Stimulated activated CD4-positive, alpha-beta T cell treated with anti-CD3 and anti-CD28 coated beads, Interleukin-2, amount 100 ng/mL, for 4 hours (primary cell): ENCODE measurements at places on chromosomes 2 and 18.

DNA sequence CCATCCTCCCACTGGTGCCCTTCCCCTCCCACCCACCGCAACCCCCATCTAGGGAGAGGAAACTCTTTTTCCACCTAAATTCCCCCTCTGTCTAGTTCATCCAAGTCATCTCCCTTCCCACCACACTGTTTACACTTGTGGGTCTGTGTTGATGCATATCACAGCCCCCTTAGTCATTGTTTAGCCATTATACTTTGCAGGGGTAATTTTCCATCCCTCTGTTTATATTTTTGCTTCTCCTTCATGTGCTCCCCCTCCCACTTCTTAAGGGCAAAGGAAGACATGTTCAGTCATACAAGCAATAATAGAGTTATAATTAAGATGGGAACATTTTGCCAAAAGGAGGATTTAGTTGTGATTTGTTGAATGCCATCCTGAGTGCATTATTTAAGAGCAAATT is 187.8 kb upstream of the TNP1 start:
- no peak for DNase-seq

- no peak for DNase-seq
These were observed 510.1 kb downstream of the TDRD15 start for GRCh38 chr2:21633911-21634310.

- peak; percentile 62 for DNase-seq
These were observed 19.1 kb downstream of the CAPG start for GRCh38 chr2:85390941-85391669.

- no peak for DNase-seq
These were observed 322.1 kb upstream of the THUMPD2 start for GRCh38 chr2:40101131-40101575.

DNA sequence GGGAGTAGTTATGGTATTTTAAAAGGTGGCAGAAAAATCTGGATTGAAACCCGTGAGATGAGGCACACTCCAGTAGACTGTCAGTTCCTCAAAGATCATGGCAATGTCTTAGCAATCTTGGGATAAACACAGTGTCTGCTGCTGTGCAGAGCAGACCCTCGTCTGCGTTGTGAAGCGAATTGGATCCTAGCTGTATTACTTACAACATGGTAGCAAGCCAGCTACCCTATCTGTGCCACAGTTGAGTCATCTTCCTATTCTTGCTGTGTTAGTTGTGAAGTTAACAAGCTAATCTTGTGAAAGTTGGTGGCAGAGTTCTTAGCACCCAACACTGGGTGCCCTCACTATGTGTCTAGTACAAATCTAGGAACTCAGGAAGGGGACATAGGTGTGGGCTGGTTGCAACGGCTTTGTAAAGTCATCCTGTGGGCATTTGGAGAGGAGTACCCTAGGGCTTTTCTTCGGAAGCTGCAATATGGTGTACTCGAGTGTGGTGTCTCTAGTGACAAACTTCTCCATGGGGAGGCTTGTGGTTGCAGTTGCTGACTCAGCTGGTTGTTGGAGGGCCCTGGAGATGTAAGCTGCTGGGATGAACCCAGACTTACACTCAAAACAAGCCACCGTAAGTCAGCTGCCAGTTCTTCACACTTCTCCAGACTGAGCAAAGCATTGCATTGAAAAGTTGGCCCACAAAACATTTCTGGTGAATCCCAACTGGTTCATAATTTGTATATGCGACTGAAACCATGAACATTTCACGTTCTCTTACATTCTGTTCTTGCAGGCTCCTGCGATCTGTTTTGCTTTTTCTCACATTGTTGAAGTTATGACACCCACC is 61.5 kb downstream of the ADCYAP1 start:
- DNase-seq: no peak

DNA sequence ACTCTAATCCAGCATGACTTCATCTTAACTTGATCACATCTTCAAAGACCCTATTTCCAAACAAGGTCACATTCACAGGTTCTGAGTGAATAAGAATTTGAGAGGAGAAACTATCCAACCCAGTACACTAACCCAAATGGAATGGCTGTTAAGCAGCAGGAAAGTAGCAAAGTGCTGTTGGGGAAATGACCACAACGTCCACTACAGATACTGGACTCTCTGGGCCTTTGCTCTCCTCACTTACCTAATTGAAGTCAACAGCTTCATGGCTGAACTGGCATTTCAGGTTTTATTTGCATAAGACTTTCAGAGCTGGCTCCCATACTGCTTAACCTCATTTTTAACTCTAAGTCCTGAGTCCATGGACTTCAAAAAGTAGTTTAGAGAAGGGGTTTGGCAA is 38.0 kb upstream of the ACVR2A start:
- DNase-seq: no peak

DNA sequence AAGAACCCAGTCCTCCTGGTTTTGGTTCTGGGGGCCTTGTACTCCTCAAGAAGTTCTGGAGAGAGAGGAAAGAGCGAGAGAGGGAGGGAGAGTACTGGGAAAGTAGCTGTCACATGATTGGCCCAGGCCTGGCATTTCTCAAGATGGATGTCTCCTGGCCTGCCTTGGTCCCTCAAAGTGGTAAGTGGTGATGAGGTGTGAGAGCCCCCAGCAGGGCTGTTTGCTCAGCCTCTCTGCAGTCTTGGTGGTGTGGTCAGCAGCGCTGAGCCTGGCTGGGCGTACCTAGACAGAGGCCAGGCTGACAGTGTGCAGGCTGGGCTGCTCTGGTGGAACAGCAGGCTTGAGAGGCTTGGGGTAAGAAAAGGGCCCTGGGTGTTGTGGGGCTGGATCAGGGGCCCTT is 2.5 kb downstream of the SPEG start:
- DNase-seq: no peak

DNA sequence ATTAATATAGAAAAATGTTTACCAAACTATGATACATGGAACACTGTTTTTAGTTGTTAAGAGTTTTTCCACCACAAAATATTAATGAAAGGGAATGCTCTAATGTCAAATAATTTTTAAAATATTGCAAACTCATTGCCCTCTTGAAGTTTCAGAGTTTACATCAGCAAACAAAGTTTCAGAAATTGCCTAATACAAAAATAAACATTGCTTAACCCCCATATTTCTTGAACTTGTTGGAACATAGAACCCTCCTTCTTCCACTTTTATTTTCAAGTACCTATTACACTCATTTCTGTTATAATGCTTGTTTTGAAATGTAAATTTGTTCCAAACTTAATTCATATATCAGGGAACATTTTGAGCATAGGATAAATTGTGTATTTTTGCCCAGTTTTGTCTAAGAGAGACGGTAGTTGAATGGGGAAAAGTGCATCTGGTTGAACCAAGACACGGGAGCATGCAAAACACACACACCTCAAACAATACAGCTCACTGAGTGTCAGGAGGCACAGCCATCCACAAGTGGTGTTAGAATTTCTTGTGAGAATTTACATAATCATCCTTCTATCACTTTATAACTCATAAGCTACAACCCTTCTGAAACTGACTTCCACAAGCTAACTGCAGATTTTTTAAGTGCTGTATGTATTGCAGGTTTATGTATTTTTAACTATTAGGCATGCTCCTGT is 5.3 kb upstream of the MC4R start:
- no peak for DNase-seq

DNA sequence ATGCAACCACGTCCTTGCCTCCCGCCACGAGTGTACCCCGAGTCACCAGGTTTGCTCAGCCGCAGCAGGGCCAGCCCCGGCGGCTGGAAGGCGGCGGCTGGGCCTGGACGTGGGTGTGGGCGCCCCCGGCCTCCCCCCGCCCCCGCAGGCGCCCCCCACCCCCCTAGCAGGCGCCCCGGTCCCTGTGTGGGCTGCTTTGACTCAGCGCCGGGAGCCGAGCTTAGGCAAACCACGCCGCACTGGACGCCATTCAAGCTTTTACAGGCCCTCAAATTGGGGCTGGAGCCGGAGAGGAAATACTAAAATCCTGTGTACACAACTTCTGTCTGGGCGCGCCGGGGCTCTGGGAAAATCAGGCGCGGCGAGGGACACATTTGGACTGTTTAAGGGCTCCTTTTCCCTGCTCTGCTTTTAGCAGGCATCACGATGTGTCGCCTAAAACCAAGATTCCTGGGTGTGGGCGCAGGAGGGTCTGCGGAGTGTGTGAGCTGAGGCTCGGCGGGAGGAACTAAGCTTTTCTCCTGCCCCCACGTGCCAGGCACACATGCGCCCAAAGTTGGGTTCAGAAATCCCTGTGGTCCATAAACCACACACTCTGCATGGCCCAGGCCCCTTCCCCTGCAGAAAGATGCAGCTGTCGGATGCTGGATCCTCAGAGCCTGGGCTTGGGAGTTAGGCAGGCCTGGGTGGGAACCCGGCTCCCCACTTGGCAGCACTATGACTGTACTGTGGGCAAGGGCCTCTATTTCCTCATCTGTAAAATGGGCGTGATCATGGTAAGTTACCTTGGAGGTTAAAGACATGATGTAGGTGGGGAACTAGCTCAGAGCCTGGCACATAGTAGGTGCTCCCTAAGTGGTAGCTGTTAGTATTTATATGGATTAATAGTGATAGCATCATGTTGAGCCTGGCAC is 57.6 kb downstream of the ATOH8 start:
- DNase-seq: no peak

DNA sequence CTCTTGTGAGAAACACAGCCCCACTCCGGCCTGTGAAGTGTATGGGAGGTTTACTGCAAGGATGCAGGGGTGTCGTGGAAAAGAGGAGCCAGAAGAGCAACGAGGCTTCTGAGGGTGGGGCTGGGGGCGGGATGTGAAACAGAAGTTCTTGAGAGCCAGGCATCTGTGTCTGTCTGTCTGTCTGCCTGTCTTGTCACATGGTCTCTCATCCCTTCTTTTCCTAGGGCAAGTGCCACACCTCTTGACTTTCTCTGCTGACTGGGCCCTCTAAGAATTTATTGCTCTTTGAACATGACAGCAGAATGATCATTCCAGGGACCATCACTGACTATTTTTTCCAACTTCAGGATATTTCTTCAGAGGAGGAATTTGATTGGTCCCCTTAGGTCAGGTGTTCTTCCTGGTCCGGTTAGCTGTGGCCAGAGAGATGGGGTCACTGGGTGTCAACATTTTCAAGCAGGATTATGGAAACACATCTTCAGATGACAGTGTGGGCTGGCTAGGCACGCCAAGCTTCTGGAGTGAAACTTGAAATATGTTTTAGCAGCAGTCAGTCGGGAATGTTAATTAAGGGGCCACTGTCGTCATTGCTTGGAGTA is 131.0 kb downstream of the FHOD3 start:
- DNase-seq: no peak

DNA sequence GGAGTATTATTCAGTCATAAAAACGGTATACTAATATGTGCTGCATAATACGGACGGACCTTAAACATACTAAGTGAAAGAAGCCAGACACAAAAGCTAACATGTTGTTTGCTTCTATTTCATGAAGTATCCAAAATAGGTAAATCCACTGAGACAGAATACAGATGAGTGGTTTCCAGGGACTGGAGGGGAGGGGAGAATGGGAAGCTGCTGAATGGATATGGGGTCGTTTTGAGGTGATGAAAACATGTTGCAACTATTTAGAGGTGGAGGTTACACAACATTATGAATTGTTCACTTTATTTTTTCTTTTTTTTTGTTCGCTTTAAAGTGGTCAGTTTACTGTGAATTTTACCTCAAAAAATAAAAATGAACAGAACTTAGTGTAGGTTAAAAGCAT is 52.9 kb downstream of the RAB10 start:
- no peak for DNase-seq

GRCh38 chr18:39260565-39260964 is 1695.0 kb upstream of the CELF4 start:
- DNase-seq: no peak

GRCh38 chr2:203444738-203445137 is 90.4 kb downstream of the RAPH1 start:
- DNase-seq: no peak

- DNase-seq: no peak
These were observed 8.6 kb upstream of the ANO7 start for GRCh38 chr2:241179899-241180298.

GRCh38 chr2:160087854-160088745 is 25.7 kb upstream of the PLA2R1 start:
- no peak for DNase-seq

- DNase-seq: no peak
These were observed 96.3 kb downstream of the XRCC5 start for GRCh38 chr2:216205486-216205885.

GRCh38 chr2:55518841-55519165 is 715 bp upstream of the CFAP36 start:
- DNase-seq: no peak

- peak; percentile 6 for DNase-seq
These were observed 76.0 kb downstream of the RFTN2 start for GRCh38 chr2:197599285-197599965.

GRCh38 chr2:105072039-105072438 is 34.2 kb downstream of the MRPS9 start:
- DNase-seq: no peak

DNA sequence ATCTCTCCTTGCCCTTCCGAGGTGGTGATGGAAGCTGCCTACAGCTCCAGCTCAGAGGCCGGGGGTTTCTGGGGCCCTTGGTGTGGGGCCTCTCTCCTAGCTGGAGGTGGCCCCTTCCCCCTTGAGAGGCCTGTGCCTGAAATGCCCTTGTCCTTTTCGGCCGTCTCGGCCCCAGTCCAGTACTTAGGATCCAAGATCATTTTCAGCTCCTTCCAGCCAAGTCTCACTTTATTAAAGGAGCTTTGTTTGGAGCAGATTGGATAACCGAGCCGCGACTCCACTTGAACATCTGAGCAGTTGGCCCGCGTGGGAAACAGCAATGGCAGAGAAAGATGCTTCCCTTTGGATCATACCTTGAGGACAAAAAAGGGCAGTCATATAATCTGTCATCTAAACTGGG is 125.0 kb downstream of the NEDD4L start:
- DNase-seq: no peak

DNA sequence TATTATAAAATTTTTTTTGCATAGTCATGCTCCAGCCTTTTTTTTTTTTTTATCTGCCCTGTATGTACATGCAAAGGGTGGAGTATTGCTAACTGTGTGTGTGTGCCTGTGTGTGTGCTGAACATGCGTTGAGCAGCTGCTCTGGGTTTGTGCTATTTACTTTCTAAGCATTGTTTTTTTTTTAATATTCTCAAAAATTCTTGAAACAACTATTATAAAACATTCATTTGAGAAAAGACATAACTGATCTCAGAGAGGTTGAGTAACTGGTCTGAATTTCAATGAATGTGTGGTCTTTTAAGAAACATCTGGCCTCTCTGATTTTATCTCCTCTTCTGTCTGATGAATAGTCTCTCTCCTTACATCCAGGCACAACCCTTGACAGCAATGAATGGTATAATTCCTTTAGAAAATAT is 366.0 kb upstream of the SLC14A2 start:
- no peak for DNase-seq

DNA sequence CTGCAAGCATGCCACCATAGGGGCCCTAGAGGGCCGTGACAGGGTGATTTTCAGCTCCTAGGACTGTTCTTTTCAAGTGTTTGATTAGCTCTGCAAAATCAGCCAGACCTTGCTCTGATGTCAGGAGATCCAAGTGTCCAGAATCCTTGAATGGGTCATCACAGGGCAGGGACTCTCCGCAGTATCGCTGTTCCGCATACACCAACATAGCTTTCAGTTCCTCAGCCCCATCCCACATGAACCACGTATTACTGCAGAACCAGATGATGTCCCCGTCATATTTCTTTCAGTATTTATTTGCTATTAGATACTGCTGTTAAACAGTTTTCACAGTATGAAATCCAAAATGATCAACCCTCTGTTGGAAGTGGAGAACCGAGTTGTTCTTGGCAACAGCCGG is 46.6 kb upstream of the RFX8 start:
- DNase-seq: no peak

GRCh38 chr2:127486247-127487058 is 39.8 kb downstream of the IWS1 start:
- no peak for DNase-seq
